ENCODE measurements at places on chromosomes 2 and 18.

DNA sequence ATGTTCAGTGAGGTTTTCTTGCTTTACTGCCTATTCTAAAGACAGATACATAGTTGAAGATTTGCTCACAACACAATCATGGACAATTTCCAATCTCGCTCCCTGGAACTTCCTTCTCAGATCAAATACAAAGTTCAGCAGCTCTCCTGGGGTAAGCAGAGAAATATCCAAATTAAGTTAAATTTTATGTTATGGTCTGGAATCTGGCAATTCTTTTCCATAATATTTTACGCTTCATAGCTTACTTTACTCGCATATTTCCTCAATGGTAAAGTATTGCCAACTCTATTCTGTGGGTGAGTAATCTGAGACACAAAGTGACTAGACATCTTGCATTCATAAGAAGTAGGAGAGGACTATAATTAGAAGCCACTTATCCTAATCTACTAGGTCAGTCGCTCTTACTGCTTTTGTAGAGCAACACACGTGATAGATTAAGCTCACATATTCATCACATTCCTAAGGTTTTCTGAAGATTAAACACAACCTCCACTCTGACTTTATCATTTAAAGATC lies 529.4 kb downstream of the CCDC85A start:
- peak; percentile 0 for DNase-seq

- DNase-seq, result peak; percentile 52
Observed at GRCh38 chr2:67041051-67041450, 356.1 kb upstream of the ETAA1 start.

GRCh38 chr2:235677276-235677788 lies 183.5 kb downstream of the AGAP1 start:
- DNase-seq, result no peak

DNA sequence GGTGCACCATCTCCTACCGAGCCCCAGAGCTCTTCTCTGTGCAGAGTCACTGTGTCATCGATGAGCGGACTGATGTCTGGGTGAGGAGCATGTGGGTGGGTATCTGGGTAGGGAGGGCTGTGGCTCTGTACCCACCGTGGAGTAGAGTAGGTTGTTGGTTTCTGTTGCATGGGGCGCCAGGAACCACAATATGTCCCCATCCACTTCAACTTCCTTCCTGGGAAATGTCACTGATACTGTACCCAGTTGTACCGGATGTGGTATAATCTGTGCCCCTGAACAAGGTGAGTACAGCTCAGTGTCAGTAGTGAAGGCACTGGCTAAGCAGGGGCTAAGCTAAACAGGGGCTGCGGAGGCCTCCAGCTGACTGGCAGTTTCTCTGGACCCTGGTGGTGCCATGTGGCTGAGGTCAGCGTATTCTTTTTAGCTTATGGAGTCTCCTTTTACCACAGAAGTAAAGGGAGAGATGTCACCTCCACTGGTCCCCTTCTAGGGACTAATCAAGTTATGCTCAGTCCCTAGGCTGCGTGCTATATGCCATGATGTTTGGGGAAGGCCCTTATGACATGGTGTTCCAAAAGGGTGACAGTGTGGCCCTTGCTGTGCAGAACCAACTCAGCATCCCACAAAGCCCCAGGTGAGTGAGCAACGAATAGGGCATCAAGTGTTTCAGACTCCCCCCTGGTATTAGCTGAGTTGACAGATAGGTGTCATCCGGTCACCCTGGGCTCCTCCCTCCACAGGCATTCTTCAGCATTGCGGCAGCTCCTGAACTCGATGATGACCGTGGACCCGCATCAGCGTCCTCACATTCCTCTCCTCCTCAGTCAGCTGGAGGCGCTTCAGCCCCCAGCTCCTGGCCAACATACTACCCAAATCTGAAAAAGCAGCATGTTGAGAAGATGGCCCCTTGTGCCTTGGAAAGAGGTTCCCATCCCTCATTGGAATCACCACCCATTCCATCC lies 2.7 kb downstream of the STK16 start:
- no peak for DNase-seq

DNA sequence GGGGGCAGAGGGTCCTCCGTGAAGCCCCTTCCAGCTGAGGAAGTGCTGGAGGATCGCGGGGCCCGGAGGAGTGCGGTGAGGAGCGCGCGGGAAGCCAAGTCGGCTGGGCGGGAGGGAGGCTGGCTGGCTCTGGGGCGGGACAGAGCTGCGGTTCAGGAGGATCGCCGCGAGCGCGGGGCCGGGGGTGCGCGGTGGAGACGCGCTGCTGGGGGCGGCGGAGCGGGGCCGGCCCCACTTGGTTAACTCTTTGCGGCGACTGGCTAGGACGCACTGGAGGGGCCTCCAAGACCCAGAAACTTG lies 464 bp downstream of the CYBRD1 start:
- DNase-seq, result no peak
